Activated CD4-positive, alpha-beta memory T cell treated with anti-CD3 and anti-CD28 coated beads for 36 hours (primary cell): ENCODE measurements at places on chromosomes 2 and 18.

GRCh38 chr2:10038716-10039115 lies 4.6 kb upstream of the KLF11 start:
- DNase-seq, result no peak

DNA sequence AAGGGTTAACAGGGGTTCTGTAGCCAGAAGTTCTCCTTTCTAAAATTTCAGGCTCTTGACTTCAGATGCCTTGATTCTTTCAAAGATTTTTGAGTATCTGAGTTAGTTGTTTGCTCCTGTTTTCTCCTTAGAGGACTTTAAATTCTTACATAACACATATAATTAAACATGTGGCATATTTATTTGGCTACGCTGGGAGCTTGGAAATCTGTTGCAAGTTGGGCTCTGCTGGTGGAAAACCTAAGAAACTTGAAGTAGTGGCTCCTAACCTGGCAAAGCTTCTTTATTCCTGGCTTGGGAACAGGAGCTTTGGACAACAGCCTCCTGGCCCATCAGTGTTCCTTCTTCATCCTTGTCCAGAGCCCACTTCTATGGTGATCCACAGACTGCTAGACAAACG lies 72.6 kb downstream of the VIT start:
- DNase-seq, result no peak

DNA sequence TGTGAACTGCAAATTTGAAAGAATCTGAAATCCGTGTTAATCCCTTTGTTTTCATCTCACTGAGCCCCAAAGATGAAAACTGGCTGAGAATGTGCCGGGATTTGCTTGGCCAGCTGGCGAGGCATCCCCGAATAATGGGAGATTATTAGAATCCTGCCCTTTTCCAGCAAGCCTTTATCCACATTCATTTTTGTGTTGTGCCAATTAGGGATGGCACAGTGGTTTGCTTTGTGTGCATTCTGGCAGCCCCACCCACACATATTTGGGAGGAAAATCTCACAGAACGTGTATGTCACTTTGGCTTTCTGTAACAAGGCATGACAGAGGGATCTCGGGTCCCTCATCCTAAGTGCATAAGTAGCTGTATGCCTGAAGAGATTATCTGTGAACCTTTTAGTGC lies 405.8 kb upstream of the FAM98A start:
- DNase-seq, result no peak

GRCh38 chr2:189015359-189015758 lies 41.2 kb downstream of the COL3A1 start:
- no peak for DNase-seq

GRCh38 chr2:9206991-9207640 lies 504 bp downstream of the ASAP2 start:
- no peak for DNase-seq

DNA sequence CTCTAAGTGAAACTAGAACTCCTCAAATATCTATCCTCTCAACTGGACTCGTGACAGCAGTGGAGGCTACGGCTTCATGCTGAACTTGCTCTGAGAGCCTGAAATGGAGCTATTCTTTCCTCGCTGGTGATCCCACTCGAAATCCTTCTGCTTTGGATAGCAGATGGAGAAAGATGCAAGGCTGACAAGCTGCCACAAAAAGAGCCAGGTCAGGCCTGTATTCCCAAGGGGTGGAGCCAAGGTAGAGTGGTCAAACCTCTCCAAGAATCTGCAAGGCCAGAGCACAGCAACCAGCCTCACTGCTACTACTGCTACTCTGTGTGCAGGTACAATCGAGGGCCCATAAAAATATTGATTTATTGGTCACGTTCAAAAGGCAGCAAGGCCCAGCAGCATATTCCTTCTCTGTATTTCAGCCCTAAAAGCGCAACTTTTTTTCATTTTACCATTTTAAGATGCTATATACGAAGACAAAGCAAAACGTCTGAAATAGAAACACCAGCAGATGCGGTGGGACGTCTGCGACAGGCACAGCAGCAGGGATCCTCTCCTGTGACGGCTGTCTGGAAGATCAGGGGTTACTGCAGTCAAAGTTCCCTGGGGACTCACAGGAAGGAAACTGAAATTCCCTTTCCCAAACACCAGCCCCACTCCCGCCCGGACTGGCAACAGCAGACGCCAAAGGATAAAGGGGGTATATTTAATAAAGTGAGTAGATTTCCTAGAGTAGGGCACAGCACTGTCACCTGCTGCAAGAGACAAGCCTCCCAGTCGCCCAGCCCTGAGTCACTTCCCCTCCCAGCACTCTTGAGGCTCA lies 2.4 kb downstream of the SPRED2 start:
- DNase-seq, result no peak

- no peak for DNase-seq
These were observed 32.7 kb downstream of the MEX3C start for GRCh38 chr18:51164761-51165281.

DNA sequence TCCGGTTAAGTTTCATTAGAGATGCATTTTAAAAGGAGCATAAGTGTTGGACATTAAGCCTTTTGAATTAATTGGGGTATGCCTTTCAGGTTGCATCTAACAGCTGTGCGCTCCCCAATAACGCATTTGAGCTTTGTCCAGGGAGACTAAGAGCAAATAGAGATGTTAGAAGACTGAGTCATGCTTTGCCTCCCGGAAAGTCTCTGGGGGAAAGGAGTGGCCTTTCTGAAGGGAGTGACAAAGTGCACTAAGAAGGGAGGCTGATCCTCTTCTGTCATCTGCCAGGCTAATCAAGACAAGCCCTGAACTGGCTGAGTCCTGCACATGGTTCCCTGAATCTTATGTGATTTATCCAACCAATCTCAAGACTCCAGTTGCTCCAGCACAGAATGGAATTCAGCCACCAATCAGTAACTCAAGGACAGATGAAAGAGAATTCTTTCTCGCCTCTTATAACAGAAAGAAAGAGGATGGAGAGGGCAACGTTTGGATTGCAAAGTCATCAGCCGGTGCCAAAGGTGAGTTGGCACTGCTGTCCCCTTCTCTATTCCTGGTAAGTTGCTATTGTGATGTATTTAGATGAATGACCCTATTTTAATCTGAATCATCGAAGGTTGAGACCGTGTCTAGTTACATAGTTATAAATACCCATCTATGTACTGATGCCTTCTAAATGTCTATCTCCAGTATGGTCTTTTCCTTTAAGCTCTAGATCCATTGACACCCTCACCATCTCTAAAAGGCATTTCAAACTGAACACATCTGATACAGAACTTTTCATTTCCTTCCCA lies 12.1 kb downstream of the TTL start:
- DNase-seq, result no peak

- DNase-seq, result no peak
These were observed 25.1 kb downstream of the FBXO48 start for GRCh38 chr2:68441994-68442322.

GRCh38 chr2:236366049-236366387 lies 101.8 kb upstream of the ASB18 start:
- DNase-seq, result no peak

GRCh38 chr2:88099798-88100488 lies 27.9 kb downstream of the FABP1 start:
- no peak for DNase-seq

- DNase-seq, result no peak
These were observed 186.8 kb upstream of the GLI2 start for GRCh38 chr2:120548627-120549608.

DNA sequence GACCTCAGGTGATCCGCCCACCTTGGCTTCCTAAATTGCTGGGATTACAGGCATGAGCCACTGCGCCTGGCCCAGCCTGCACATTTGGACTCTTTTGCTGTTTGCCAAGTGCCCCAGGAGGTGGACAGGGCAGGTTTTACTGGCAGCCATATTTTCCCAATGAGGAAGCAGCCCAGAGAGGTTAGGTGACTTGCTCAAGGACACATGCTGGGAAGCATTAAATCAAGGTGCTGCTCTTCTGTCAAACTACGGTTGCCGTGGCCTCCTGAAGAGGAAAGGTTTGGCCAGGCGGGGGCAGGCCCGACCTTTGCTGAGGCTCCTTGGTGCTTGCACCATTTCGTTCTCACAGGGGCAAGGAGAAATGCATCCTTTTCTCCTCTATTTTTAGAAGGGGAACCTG lies 44.0 kb downstream of the DNMT3A start:
- no peak for DNase-seq

DNA sequence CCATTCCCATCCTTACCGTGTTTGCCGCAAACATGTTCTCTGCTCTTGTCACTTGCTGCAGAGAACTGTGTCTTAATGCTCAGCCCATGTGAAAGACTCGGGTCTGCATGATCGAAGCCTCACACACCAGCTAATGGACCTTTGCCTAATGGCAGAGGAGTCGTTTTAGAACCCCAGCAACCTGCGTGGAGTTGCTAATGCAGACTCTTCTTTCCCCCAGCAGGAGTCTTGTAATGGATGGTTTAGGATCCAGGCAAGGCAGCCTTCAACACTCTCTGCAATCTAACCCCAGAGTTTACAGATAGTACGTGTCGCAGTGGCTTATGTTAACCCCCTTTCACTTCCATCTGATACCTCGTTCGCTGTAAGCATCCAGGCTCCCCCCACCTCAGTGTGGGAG lies 316.4 kb downstream of the AGAP1 start:
- DNase-seq, result no peak

DNA sequence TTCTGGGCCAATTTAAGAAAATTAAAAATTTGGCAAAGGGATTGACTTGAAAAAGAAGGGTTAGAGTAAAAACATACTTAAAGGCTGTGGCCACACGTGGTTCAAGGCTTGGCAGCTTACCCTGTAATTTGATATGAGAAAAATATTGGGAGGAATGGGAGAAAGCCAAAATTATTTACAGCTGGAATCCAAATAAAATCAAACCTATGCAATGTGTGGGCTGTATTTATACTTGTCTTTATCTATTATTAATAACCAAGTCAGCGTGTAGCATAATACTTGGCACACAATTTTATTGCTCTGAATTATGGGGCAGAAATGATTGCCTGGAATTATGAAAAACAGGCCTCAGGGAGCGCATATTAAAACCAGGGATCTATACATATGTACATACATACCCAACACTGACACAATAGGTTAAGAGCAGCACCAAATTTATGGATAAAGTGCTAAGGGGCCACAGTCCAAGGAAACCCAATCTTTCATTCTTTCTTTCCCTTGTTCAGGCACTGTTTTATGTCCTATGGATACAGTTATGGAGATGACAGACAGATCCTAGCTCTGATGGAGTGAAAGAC lies 35.6 kb downstream of the FAM124B start:
- DNase-seq, result no peak

GRCh38 chr2:177201919-177202346 lies 10.7 kb upstream of the HNRNPA3 start:
- no peak for DNase-seq

GRCh38 chr18:13240060-13240725 lies 21.6 kb downstream of the LDLRAD4 start:
- DNase-seq, result peak; percentile 5

DNA sequence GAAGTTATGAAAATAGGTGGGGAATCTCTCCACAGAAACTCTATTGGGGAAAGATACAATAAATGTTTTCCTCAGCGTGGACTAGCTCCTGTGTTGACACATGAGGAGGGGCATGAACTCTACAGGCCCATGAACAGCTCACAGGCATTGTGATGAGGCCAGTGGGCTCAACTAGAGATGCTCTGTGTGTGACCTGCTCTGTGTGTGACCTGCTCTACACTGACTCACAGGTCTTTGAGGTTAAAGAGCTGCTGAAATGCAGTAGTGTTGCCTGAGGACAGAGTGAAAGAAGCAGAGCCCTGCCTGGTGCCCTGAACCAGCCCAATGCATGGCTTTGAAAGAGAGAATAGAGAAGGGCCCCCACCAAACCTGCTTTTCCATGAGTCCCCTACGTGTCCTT lies 117.6 kb downstream of the MCFD2 start:
- no peak for DNase-seq

GRCh38 chr2:240972201-240972600 lies 26.2 kb upstream of the SNED1 start:
- DNase-seq, result no peak

DNA sequence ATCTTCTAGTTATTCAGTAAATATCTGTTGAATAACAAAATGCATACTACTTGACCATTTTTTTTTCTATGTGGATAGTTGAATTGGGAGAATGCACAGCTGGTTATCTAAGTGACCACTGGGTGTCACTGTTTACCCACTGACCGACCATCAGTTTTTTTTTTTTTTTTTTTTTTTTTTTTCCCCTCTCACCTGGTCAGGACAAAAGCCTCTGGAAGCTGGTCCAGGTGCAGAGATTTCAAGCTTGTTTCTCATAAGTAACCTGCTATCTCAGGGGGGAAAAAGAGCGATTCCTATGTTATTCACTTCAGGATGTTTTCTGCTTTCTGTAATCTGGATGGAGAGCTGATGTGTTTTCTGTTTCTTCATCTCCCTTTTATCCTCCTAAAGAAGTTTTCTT lies 256.0 kb downstream of the DCDC2C start:
- no peak for DNase-seq

GRCh38 chr2:187228986-187229385 lies 219.1 kb downstream of the CALCRL start:
- DNase-seq, result no peak

DNA sequence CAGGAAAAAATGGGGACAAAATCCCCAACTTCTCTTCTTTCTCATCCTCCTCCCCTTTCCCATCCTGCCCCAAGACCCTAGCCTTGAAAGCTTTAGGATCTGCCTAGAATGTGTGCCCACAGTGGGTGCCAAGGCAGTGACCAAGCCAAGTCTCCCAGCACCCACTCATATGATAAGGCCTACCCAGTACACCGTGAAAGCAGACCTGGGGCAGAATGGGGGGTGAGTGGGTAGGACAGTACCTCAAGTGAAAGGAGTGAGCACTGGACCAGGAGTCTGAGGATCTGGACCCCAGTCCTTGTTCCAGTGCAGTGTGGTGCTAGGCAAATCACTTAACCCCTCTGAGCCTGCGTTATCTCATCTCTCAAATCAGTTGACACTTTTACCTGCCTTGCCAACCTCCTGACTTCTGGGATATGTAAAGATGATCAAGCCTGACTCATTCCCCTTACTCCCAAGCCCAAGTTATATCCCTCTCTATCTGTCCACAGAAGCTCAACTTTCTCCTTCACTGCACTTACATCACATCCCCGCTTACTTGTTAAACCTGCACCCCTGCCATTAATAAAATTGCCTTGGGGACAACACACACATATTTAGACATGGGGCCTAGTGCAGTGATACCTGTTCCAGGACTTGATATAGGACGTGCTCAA lies 109.7 kb downstream of the ATL2 start:
- DNase-seq, result no peak
